Omental fat pad (tissue), 4 donors: ENCODE measurements at places on chromosomes 2 and 18. TPM values are rescaled to one million over a fixed set of nuclear protein-coding genes. Genes with fewer than 3 reads are reported as not detected.

The HRH4 gene
- total RNA-seq, result 0.84 TPM

The TMEM247 gene
- total RNA-seq, result not detected

The LYPD1 gene
- not detected for total RNA-seq

The MARCHF7 gene
- total RNA-seq, result 88.3 TPM

The ZBTB7C gene
- 14.1 TPM for total RNA-seq

The LIMS2 gene
- 97.3 TPM for total RNA-seq

The MTHFD2 gene
- 111 TPM for total RNA-seq

The AAK1 gene
- 42.0 TPM for total RNA-seq

The KCNG3 gene
- total RNA-seq, result 1.1 TPM

The UPP2 gene
- total RNA-seq, result not detected

The CFAP221 gene
- total RNA-seq, result not detected

The CLEC4F gene
- not detected for total RNA-seq

The GEN1 gene
- 8.8 TPM for total RNA-seq

The ANO7 gene
- total RNA-seq, result 0.50 TPM

The PRSS56 gene
- not detected for total RNA-seq

The VPS4B gene
- total RNA-seq, result 45.4 TPM

The MC4R gene
- 0.28 TPM for total RNA-seq

The CCDC141 gene
- total RNA-seq, result 18.9 TPM

The PSMA8 gene
- total RNA-seq, result not detected

The EVX2 gene
- total RNA-seq, result not detected

The NAT8 gene
- not detected for total RNA-seq

The DIPK1C gene
- not detected for total RNA-seq

The CSRNP3 gene
- total RNA-seq, result 0.12 TPM

The DPP4 gene
- 105 TPM for total RNA-seq

The CYTIP gene
- total RNA-seq, result 13.4 TPM

The HOXD8 gene
- 7.2 TPM for total RNA-seq

The RALB gene
- 47.8 TPM for total RNA-seq

The UBXN2A gene
- 8.4 TPM for total RNA-seq

The ASXL3 gene
- 0.75 TPM for total RNA-seq

The IL1F10 gene
- total RNA-seq, result not detected

The PTH2R gene
- not detected for total RNA-seq

The VAMP5 gene
- total RNA-seq, result 51.4 TPM

The DNAH7 gene
- total RNA-seq, result 0.84 TPM

The ZCCHC2 gene
- total RNA-seq, result 37.1 TPM

The SMAD7 gene
- 33.6 TPM for total RNA-seq

The TP53I3 gene
- 16.8 TPM for total RNA-seq

The BZW1 gene
- total RNA-seq, result 332 TPM

The LONRF2 gene
- total RNA-seq, result 32.8 TPM

The MEP1B gene
- total RNA-seq, result not detected

The FIGN gene
- 13.1 TPM for total RNA-seq

The IL18RAP gene
- total RNA-seq, result 1.9 TPM

The RTP5 gene
- total RNA-seq, result not detected

The C1D gene
- 25.0 TPM for total RNA-seq

The GAD1 gene
- not detected for total RNA-seq

The CEBPZ gene
- total RNA-seq, result 34.4 TPM

The LAMA3 gene
- total RNA-seq, result 57.5 TPM

The ALPP gene
- total RNA-seq, result not detected

The FOXI3 gene
- not detected for total RNA-seq

The STEAP3 gene
- 18.9 TPM for total RNA-seq

The DCC gene
- 0.12 TPM for total RNA-seq

The IGFBP5 gene
- total RNA-seq, result 491 TPM

The KLHL29 gene
- 17.9 TPM for total RNA-seq

The CKAP2L gene
- total RNA-seq, result 0.13 TPM

The DSG4 gene
- 0.19 TPM for total RNA-seq

The STPG4 gene
- 1.2 TPM for total RNA-seq

The ALK gene
- not detected for total RNA-seq

The PPP3R1 gene
- 34.0 TPM for total RNA-seq

The METTL8 gene
- 16.7 TPM for total RNA-seq

The NT5C1B gene
- not detected for total RNA-seq
